ENCODE measurements at places on chromosomes 6 and 20. TPM values are rescaled to one million over a fixed set of nuclear protein-coding genes. Genes with fewer than 3 reads are reported as not detected.

DNA sequence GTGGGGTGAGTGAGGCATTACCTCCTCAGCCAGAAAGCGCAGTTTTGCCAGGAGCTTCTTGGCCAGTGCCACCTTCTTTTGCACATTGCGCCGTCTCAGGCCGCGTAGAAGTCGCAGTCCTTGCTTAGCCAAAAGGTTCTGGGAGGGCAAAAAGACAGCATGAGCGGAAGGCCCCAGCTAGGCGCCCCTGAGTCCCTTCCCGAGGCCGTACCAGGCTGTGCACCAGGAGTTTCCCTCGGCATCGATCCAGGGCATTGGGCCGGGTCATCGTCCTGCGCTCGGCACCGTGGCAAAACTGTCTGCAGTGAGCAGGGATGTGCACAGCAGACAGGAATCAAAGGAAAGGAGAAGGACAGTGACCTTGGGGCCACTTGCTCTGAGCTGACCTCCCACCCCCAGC is 20.2 kb upstream of the SPAG4 start:
- peaks cover 19% of the 10 kb centered on the region for H3K27me3 ChIP-seq
- no peaks in the 10 kb centered on the region for H3K4me1 ChIP-seq
- no peak overlapping the region for H3K4me3 ChIP-seq
- no peaks in the 10 kb centered on the region for H3K36me3 ChIP-seq
- no peak for DNase-seq

WFDC12 gene
- total RNA-seq: not detected

DNA sequence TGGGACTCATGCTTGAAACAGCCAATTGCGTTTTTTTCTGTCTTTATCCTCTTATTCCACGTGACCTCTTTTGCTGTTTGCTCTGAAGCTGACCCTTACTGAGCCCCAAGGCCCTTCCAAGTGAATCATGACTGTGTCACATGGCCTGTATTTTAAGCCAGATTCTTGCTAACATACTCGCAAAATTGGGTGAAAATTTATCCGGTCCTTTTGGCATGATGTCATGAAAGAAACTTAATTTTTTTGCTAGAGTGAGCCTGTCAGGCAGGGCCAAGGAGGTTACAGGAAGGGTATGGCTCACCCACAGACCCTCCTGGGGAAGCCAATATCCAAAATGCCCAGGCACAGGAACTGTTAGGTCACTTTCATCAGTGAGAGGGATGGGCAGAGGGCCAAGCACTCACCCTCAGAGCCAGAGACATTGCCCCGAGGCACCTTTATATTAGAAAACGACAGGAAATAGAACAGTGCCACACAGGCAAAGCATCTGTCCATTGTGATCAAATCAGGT is 296.7 kb downstream of the CDH26 start:
- H3K4me1 ChIP-seq: no peaks in the 10 kb centered on the region

- peaks cover 5% of the 10 kb centered on the region for H3K4me1 ChIP-seq
- H3K4me3 ChIP-seq: no peak overlapping the region
- no peaks in the 10 kb centered on the region for H3K36me3 ChIP-seq
- no peak for DNase-seq
Observed at GRCh38 chr20:16412906-16413305, 160.3 kb downstream of the KIF16B start.

DNA sequence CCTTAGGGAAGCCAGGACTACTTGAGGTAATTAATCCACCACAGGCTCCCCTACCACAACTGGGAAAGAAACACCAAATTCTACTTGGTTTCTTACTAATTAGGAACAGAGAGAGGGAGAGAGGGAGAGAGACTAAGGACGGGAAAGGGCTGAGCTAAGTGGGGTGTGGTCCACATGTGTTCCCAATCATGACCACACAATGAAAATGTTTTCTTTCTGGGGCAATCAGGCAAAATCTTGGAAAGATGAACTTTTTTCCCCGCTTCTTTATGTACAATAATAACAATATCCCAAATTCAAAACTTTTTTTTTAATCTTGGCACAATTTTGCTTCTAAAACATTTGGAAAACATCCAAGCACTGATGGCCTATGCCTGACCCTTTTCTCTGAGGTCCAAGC is 734.4 kb downstream of the MAFB start:
- no peak for DNase-seq
- no peaks in the 10 kb centered on the region for H3K36me3 ChIP-seq
- no peak overlapping the region for H3K4me3 ChIP-seq
- no peaks in the 10 kb centered on the region for H3K27me3 ChIP-seq
- no peaks in the 10 kb centered on the region for H3K4me1 ChIP-seq
- H3K27ac ChIP-seq: no peak overlapping the region

DNA sequence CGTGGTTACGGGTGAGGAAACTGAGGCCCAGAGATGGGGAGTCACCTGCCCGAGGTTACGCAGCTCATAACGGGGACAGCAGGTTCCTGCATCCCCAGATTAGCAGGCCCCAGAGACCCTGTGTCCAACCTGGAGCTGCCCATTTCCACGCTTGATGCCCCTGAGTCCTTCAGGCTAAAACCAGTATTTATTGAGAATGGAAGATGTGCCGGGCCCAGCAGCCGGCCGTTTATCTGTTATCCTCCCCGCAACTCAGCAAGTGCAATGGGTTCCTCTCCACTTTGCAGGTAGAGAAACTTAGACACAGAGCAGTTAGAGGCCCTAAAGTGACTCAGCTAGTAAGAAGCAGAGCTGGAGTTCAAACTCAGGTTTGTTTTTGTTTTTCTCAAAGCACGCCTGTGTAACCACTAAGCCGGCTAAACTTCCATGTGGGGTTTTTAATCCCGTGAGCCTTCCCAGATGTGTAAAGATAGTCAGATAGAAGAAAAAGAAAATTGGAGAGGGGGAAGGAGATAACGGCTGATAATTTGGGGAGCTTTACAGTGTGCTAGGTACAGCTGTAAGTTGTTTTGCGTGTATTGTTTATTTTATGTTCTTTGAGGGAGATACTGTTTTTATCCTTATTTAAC is 775 bp downstream of the PFDN4 start:
- no peak for DNase-seq
- peaks cover 10% of the 10 kb centered on the region for H3K4me1 ChIP-seq
- no peaks in the 10 kb centered on the region for H3K27me3 ChIP-seq
- peak overlapping the region; percentile 95 for H3K4me3 ChIP-seq
- peaks cover 20% of the 10 kb centered on the region for H3K36me3 ChIP-seq

- no peaks in the 10 kb centered on the region for H3K36me3 ChIP-seq
- H3K27ac ChIP-seq: no peak overlapping the region
- no peak overlapping the region for H3K4me3 ChIP-seq
- peak; percentile 74 for DNase-seq
- no peaks in the 10 kb centered on the region for H3K4me1 ChIP-seq
- no peaks in the 10 kb centered on the region for H3K27me3 ChIP-seq
Observed at GRCh38 chr20:51335329-51335841, 207.1 kb downstream of the NFATC2 start.

CDSN gene
- not detected for total RNA-seq

SLC25A27 gene
- 18.1 TPM for total RNA-seq

UST gene
- total RNA-seq: 17.9 TPM

MEI4 gene
- 0.45 TPM for total RNA-seq

- H3K36me3 ChIP-seq: no peaks in the 10 kb centered on the region
- no peak overlapping the region for H3K4me3 ChIP-seq
- H3K27ac ChIP-seq: no peak overlapping the region
- no peaks in the 10 kb centered on the region for H3K4me1 ChIP-seq
- H3K27me3 ChIP-seq: no peaks in the 10 kb centered on the region
Observed at GRCh38 chr6:141550471-141550870, 582.3 kb upstream of the GJE1 start.

- no peak for DNase-seq
- no peaks in the 10 kb centered on the region for H3K27me3 ChIP-seq
- H3K4me3 ChIP-seq: no peak overlapping the region
- H3K27ac ChIP-seq: no peak overlapping the region
- H3K4me1 ChIP-seq: peaks cover 3% of the 10 kb centered on the region
- no peaks in the 10 kb centered on the region for H3K36me3 ChIP-seq
Observed at GRCh38 chr6:107180099-107180498, 64.8 kb upstream of the BEND3 start.

DNA sequence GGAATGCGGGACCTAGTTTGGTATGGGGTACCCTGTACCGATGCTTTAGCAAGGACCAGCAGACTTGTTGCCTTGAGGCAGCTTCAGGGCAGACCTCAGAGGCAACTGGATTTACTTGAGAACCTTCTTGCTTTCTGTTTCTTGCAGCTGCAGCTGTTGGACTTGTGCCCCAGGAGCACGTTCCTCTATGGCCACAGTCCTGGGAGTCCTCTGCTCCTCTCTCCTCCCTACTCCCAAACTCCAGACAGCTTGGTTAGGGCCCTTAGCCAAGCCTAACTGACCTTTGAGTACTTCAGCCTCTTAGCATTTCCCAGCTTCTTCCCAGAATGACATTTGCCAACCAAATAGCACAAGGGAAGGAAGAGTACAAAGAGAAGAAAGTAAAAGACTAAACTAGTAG is 34.7 kb downstream of the GHRH start:
- no peak for DNase-seq
- H3K4me1 ChIP-seq: no peaks in the 10 kb centered on the region
- H3K36me3 ChIP-seq: peaks cover 100% of the 10 kb centered on the region
- H3K27me3 ChIP-seq: no peaks in the 10 kb centered on the region
- H3K4me3 ChIP-seq: no peak overlapping the region

EPPIN gene
- total RNA-seq: not detected

DNA sequence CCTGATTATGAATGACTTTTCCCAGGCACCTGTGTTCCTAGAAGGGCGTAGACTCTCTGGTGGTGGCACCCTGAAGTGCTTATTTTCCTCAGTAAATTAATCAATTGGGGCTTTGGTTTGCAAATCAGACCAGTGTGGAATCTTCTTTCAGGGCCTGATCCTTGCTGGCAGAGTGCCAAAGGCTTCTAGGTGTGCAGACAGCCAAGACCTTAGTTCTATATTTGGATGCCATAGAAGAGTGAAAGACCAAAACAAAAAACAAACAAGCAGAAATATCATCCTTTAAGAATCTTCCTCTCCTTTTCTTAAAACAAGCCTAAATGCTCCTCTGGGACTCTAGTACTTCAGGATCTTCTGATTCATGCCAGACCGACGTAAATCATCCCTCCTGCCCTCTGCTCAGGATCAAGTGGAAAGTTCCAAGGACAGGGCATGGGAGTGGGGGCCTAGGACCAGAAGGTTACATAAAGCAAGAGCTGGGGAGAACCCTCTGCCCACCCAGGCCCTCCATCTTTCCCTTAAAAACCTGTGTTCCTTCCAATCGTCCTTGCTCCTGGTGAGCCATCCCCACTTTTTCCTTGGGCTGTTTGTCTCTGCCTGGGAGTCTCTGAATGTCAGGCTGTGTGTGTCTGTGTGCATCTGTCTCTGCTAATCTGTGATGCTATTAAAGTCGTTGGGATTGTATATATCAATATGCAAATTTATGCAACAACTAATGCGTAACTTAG is 70.5 kb upstream of the MYLIP start:
- no peaks in the 10 kb centered on the region for H3K27me3 ChIP-seq
- H3K27ac ChIP-seq: no peak overlapping the region
- DNase-seq: no peak
- H3K4me3 ChIP-seq: no peak overlapping the region

GRCh38 chr6:5130135-5130866 is 45.2 kb downstream of the PPP1R3G start:
- DNase-seq: no peak
- no peaks in the 10 kb centered on the region for H3K36me3 ChIP-seq
- no peaks in the 10 kb centered on the region for H3K27me3 ChIP-seq
- H3K27ac ChIP-seq: no peak overlapping the region

DNA sequence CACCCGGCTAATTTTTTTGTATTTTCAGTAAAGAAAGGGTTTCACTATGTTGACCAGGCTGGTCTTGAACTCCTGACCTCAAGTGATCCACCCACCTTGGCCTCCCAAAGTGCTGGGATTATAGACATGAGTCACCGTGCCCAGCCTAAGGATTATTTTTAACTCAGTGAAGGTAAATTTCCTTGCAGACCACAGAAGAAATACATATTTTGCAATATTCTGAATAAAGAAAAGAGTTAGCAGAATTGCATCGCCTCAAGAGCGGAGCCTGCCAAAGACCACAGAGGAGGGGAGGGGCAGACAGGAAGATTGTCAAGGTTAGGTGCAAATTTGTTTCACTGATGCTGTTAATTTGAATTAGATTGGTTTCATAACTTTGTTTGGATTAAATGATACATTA is 47.4 kb downstream of the SOD2 start:
- H3K4me3 ChIP-seq: no peak overlapping the region
- DNase-seq: no peak
- H3K27ac ChIP-seq: no peak overlapping the region

DNA sequence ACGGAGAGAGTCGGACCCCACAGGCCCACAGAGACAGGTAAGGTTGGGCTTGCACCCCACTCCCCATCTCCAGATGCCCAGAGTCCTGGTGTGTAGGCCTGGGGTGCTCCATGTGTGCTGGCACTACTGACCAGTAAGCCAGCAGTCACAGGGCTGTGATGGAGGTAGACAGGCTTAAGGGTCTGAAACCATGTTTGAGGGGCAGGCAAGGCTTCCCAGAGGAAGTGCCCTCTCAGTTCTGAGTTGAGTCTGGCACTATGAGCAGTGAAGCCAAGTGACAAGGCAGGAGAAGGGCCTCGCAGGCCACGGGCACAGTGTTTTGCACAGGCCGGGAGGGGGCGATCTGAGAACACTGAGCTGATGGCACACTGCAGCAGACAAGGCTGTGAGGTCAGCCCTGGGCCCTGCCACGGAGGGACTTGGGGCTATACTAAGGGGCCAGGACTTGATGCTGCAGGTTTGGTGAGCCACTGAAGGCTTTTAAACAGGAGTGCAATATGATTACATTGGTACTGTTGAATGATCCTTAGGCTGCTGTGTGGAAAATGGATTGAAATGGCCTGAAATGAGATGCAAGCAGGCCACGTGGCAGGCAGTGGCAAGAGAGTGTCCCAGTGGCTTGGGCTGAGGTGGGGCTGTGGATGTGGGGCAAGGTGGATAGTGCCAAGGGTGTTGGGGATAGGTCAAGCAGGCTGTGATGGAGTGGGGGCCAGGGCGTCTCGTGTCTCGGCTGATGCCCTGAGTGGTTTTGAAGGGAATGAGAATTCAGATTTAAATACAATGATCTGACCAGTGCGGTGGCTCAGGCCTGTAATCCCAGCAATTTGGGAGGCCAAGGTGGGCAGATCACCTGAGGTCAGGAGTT is 20.3 kb downstream of the TTBK1 start:
- H3K4me3 ChIP-seq: no peak overlapping the region
- H3K36me3 ChIP-seq: no peaks in the 10 kb centered on the region
- H3K27me3 ChIP-seq: peaks cover 4% of the 10 kb centered on the region
- DNase-seq: peak; percentile 95
- peaks cover 8% of the 10 kb centered on the region for H3K4me1 ChIP-seq

GRCh38 chr6:167058261-167058660 is 59.1 kb downstream of the CEP43 start:
- no peak for DNase-seq
- no peak overlapping the region for H3K27ac ChIP-seq
- H3K4me1 ChIP-seq: no peaks in the 10 kb centered on the region
- H3K4me3 ChIP-seq: no peak overlapping the region

- H3K27ac ChIP-seq: no peak overlapping the region
- no peak for DNase-seq
- H3K4me1 ChIP-seq: no peaks in the 10 kb centered on the region
- no peaks in the 10 kb centered on the region for H3K27me3 ChIP-seq
Observed at GRCh38 chr6:166996406-166996805, 2.8 kb upstream of the CEP43 start.

CRISP2 gene
- total RNA-seq: not detected

GRCh38 chr6:87393026-87393622 is 14.6 kb upstream of the CFAP206 start:
- no peak overlapping the region for H3K4me3 ChIP-seq
- no peak for DNase-seq
- H3K27ac ChIP-seq: no peak overlapping the region
- H3K27me3 ChIP-seq: no peaks in the 10 kb centered on the region

CPNE5 gene
- total RNA-seq: 0.14 TPM

ASIP gene
- not detected for total RNA-seq
